ENCODE measurements at places on chromosomes 11 and 22.

GRCh38 chr22:29584975-29585374 is 4.1 kb upstream of the NIPSNAP1 start:
- DNase-seq = no peak

DNA sequence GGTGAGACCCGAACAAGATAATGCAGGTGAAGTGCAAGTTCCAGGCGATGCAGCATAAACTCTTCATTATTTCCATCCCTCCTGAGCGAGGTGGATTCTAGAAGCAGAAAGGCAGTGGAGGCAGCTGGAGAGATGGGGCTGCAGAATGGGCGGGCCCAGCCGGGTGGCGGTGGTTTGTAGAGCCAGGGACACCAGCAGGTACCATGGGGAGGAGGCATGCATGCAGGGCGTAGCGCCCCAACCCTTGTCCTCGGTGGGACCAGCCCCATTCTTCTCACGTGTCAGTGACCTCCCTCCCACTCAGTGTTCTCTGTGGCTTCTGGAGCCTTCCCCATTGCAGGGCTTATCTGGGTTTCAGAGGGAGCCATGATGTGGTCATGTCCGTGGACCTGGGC is 38.0 kb downstream of the MPPED1 start:
- DNase-seq = no peak

DNA sequence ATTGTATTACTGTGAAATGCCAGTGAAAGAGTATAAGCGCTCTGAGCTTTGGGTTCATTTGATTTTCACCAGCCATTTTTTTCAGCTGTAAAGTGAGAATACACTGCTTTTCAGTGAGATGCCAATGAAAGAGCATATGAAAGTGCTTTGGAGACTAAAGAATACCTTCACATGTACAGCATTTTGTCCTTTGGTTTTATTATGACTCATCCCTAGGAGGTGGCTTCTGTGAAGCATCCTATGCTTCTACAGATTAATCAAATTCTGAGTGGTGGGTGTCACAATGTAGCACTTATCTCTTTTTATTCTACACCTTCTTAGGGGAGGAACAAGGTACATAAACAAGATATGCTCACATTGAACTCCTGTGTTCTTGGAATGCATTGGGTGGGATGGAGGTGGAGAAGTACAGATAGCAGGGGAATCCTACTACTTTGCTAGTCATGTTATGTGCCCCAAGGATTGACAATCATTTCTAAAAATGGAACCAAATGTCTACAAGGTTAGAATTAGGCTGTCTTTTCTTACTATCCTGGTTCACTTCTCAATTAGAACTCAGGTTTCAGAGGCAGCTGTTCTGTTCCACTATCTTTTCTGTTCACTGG is 18.7 kb downstream of the TRIM44 start:
- no peak for DNase-seq

- DNase-seq = no peak
Observed at GRCh38 chr22:22817468-22818201, 70.0 kb upstream of the IGLL5 start.

- DNase-seq = no peak
Observed at GRCh38 chr11:16806791-16807190, 68.3 kb downstream of the C11orf58 start.

DNA sequence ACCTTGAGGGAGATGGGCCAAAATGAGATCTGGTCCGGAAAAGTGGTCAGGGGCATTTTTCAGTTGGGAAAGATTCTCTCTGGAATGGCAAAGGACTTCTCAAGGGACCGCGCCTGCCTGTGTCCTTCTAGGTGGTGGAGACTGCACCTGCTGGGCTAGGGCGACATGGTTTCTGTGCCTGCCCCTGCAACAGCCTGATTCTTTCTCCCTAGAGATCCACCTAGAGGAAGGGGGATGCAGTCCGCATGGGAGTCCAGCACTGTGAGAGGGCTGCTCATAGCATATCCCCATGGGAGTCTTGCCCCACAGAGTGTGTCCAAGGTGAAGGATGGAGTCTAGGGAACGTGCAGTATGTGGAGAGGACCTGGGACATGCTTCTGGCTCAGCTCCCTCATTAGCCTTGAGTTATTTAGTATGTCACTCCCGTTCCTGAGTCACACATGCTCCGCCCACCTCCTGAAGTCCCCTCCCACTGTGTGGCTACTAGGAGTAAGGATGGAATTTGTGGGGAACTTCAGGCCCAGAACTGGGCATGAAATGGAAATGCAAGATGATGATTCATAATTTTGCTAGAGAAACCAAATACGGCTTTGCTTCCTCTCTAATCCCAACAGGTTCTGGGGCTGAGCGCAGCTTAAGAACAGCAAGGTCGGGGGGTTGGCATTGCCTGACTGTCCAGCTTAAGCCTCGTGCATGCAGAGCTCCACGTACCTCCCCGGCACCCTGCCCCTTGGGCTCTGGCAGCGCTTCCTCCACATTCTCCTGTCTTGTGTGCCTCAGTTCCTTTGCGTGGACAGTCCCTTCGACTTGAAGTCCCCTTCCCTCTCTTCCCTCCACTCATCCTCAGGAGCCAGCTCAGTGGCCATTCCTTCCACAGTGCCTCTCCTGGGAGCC is 35.0 kb downstream of the GRIK4 start:
- no peak for DNase-seq

- DNase-seq = no peak
Observed at GRCh38 chr22:35995348-35995747, 33.3 kb downstream of the RBFOX2 start.

- no peak for DNase-seq
Observed at GRCh38 chr11:46248289-46249102, 29.0 kb upstream of the CREB3L1 start.

GRCh38 chr11:71530602-71531001 is 3.5 kb downstream of the KRTAP5-7 start:
- no peak for DNase-seq

GRCh38 chr22:30227438-30228228 is 18.9 kb downstream of the LIF start:
- DNase-seq = no peak

GRCh38 chr11:92728628-92729027 is 240.8 kb upstream of the MTNR1B start:
- DNase-seq = no peak

DNA sequence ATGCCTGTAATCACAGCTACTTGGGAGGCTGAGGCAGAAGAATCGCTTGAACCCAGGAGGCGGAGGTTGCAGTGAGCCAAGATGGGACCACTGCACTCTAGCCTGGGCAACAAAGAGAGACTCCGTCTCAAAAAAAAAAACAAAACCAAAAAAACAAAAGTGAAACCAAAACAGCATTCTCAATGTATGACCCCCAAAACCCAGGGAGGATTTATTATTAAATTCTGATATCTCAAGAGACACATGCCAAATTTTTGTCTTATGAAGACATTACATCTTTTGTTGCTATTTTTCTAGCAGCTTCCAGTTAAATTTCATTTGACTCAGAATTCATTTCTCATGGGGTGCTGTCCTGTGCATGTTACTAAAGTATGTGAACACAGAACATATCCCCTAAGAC is 3.0 kb upstream of the YPEL4 start:
- DNase-seq = no peak

- DNase-seq = no peak
Observed at GRCh38 chr11:17267576-17267975, 9.0 kb upstream of the NUCB2 start.

- DNase-seq = no peak
Observed at GRCh38 chr11:14655435-14655834, 11.8 kb downstream of the PDE3B start.

- no peak for DNase-seq
Observed at GRCh38 chr22:34429314-34429713, 509.0 kb upstream of the LARGE1 start.

GRCh38 chr11:87600938-87601337 is 563.2 kb downstream of the TMEM135 start:
- no peak for DNase-seq

DNA sequence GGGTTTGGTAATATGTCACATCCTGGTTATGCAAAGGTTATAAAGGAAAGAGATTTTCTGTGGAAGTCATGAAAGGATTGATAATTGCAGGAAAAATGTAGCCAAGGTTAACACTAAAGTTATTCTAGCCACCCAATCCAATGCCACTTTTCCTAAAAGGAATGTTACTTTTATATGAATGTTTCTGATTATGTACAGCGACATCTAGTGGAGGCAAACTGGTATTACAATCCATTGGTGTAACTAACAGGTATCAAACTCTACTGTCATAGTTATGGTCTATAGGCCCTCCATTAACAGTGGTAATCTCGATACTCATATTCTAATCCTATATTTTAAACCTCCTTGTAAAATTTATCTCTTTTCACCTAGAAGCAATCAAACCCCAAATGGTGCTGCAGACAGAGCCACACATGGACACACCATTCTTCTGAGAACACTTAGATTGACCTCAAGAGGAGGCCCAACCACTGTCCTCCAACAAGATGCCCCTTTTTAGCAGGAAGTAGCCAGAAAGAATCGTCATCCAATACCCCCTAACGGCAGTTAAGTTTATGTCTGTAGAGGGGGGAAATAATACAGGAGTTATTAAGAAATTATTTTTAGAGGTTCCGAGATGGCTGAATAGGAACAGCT is 74.9 kb upstream of the RAG2 start:
- DNase-seq = no peak

GRCh38 chr11:105975128-105975527 is 46.9 kb downstream of the MSANTD4 start:
- no peak for DNase-seq

GRCh38 chr22:30795118-30795517 is 100.4 kb downstream of the OSBP2 start:
- no peak for DNase-seq

- no peak for DNase-seq
Observed at GRCh38 chr11:46296528-46297448, 19.3 kb downstream of the CREB3L1 start.

DNA sequence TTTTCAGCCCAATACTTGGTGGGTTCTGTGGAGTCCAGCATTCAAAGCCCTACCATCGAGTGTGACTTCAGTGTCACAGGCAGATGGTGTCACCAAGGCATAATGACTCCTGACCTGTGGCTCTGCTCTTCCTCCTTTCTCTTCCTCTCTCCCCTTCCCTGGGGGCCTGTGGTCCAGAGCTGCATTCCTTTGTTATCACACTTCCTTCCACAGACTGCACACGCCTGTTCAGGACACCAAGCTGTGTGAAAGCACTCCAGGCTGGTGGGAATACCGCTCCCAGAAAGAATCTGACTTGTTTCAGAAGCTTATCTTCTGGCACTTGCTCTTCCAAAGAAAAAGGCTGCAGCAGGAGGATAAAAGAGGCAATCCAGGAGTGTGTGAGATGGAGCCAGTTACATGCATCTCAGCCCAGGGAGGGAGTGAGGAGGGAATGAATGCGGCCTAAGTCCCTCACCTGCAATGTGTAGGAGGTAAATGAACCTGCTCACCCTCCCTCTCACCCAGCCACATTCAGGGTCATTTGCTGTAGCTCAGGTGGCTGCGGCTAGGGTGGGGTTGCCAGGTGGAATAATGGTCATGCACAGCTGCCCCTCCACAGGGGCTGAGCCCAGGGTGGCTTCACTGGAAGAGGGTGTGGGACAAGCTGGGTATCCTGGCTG is 79.3 kb downstream of the ADAMTS15 start:
- DNase-seq = no peak
